ENCODE measurements at places on chromosomes 4 and X.

- no peak for DNase-seq
Measured at GRCh38 chrX:107507093-107507743, 57.8 kb downstream of the FRMPD3 start.

DNA sequence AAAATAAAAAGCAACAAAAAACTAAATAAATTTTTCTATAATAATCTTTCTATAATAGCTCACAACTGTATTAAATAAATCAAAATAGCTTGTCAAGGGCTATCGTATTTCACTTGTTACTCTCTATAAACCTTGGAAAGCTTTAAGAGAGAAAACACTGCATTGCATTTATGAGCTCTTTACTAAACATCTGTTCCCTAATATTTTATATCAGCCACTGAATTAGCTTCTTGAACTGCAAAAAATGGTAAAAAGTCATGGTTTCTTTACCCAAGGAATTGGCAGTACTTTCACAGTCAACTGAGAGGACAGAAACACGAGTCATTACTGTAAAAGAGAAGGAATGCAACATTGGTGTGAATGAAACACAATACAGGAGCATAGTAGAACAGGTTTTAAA, 671.2 kb downstream of the PCDH18 start:
- DNase-seq, result no peak

GRCh38 chr4:137534516-137534915, 2.2 kb upstream of the PCDH18 start:
- no peak for DNase-seq

- DNase-seq, result no peak
Measured at GRCh38 chrX:45771560-45772340, 571.1 kb upstream of the DIPK2B start.

- no peak for DNase-seq
Measured at GRCh38 chr4:1969928-1970723, 38.6 kb downstream of the NELFA start.

GRCh38 chrX:76428243-76429130, 977 bp downstream of the MAGEE1 start:
- no peak for DNase-seq

DNA sequence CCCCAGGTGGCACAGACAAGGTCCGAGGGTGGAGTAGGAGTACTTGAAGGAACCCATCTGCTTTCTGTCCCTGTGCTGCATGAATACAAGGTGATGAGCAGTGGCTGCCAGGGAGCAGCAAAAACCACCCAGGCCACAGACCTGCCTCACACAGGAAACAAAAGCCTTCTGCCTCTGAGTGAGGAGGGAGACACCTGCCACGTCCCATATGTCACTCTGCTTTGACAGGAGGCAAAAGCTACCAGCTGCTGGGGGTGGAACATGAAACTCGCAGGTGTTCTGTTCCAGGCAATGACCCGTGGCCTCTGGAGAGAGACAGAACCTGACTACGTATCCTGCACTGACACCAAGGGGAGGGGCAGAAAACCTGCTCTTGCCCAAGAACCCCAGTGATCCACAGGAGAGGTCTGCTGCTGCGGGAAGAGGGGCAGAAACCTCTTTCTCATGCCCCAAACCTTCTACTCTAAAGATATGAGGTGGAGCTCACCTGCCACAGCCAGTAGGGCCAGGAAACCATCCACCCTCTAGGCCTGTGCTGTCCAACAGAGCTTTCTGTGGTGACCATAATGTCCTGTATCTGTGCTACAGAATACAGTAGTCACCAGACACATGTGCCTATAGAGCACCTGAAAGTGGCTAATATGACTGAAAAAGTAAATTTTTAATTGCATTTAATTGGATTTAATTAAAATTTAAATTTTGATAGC, 172.9 kb downstream of the PRDM5 start:
- peak; percentile 88 for DNase-seq
